NCI-H82 (cell line): ENCODE measurements at places on chromosomes 16 and 17.

- no peak for DNase-seq
These were observed 11.3 kb upstream of the MLLT6 start for GRCh38 chr17:38693700-38694329.

- DNase-seq, result no peak
These were observed 22.5 kb downstream of the OR1D5 start for GRCh38 chr17:3040882-3041281.

- DNase-seq, result no peak
These were observed 434.2 kb downstream of the SOX9 start for GRCh38 chr17:72555052-72555451.

DNA sequence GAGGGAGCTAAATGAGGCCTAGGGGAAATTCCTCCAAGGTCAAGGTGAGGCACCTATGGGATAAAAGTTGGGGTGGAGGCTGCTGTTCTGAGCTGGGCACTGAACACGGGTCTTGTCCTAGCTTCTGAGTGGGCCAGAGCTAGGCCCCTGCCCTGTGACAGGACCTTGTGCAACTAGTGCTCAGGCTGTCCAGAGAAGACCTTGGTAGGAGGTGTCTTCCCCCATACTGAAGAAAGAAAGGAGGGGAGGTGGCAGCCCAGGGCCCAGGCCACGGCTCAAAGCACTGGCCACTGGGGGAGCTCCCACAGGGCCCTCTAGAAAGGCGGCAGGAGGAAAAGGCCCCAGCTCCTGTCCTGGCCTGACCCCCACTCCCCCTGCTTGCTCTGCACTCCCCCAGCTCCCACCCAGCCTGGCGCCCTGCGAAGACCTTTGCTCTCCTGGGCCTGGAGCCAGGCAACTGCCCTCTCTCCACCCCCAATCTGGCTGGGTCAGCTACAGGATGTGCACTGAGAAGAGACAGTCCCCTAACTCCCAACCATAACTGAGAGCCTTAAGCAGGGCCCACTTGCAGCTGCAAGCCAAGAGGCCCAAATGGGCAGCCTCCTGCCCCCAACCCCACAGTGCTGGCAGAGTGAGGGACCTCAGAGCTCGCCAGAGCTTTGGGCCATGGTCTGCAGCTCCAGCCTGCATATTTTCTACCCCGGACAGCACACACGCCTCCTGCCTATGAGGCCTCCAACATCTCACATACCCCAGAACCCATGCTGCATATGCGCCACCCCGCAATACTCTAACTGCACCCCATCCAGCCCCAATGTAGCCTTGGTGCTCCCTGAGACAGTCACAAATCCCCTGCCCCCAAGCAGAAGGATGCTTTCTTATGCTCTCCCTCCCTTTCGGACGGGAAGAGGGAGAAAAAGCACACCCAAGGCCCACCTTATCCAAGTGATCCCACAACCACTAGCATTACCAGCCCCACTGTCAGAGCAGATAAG is 15.3 kb downstream of the HSD11B2 start:
- no peak for DNase-seq

GRCh38 chr16:29810699-29811169 is 1.3 kb upstream of the PRRT2 start:
- peak; percentile 62 for DNase-seq

DNA sequence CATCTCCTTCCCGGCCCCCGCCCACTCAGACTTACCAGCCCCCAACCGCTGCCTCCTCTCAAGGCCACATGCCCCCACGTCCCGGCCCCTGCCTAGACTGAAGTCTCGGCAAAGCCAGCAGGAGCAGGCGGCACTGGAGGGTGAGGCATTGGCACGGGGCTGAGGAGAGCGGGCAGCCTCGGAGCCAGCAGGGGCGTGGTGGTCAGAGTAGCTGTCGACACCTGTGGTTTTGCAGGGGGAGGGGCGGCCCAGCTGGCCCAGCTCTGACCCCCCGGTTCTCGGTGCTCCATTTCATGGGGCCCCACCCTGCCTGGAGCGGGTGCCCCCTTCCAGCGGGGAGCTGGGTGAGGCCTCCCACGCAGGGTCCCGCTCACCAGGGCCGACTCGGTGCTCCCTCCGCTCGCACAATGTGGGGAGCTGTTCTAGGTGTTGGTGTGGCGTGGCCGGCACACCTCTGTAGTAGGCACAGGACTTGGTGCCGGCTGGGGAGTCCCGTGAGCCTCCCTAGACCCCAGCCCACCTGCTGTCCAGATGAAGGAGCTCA is 4.7 kb downstream of the CDH15 start:
- DNase-seq, result no peak

DNA sequence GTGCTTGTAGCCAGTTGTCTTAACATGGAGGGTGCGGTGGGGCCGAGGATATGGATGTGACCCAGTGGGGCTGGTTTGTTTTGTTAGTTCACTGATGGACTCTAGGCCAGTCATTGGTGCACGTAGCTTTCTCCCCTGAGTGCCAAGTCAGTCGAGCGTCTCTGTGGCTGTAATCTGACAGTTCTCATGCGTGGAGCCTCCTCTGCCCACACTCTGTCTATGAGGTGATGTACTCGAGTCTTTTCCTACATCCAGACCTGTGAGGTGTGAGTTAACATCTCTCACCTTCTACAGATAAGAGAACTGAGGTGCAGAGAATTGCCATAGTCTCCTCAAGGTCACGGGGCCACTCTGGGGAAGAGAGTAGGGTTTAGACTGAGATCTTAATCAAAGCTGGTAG is 90.2 kb downstream of the MARCHF10 start:
- DNase-seq, result no peak

- DNase-seq, result no peak
These were observed 133.2 kb downstream of the CBLN1 start for GRCh38 chr16:49148410-49148809.

GRCh38 chr16:11105038-11105903 is 150.7 kb downstream of the SOCS1 start:
- DNase-seq, result peak; percentile 44

DNA sequence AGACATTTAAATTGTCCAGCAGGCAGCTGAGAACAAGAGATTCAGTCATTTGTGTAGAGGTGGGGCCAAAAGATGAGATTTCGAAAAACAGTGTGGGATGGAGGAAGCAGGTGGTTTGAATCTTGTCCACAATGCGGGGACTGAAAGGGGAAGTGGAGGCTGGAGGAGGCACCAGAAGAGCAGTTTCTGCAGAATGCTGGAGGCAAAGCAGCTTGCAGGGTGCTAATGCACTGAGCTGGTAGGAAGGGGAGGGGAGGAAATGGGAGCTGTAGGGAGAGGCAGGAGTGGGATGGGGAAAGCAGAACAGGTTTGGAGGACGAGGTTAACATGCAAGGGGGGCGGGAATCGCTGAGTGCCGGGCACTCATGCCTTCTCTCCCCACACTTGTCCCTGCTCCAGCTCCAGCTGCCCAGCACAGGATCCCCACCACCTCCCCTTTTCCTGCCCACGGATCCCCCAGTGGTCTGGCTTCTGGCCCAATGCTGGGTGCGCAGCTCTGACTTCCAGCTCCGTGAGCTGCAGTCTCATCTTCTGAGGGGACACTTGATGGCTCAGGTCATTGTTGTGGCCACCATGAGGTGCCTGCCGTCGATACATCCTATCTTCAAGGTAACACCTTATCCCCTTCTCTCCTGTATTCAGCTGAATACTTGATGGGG is 9.4 kb downstream of the C17orf100 start:
- DNase-seq, result no peak

- DNase-seq, result no peak
These were observed 28.6 kb downstream of the SMARCE1 start for GRCh38 chr17:40618754-40619625.

DNA sequence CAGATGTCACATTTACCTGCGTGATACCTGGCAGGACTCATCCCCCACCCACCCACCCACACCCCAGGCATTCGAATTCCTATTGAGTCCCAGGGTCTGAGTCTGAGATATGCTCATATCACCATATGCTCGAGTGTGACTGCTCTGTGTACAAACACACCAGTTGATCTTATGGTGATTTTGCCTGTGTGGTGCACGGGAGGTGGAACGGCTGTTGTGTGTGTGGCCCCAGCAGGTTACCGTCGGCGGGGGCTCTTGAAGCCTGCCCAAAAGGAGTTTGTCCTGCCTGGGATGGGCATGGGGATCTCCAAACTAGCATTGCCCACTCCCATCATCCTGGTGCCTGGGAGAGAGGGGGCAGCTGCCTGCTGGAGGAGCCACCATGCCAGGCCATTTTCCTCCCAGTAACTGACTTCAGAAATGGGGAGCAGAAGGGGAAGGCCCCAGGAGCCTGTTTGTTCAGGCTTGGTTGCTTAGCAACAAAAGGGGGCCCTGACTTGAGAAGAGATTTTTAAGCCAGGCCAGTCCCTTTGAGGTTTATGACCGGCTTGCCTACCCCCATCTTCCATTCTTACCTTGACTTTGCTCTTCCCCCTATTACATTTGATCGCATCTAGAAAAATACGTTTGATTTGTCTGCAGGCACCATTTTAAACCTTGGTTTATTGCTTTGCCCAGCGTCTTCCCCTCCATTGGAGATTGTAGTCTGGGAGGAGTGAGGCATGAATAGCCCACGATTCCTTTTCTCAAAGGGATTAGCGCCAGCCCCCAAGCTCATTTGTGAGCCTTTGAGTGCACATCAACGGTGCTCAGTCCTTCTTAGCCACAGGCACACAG is 217.7 kb downstream of the CCDC182 start:
- peak; percentile 97 for DNase-seq

DNA sequence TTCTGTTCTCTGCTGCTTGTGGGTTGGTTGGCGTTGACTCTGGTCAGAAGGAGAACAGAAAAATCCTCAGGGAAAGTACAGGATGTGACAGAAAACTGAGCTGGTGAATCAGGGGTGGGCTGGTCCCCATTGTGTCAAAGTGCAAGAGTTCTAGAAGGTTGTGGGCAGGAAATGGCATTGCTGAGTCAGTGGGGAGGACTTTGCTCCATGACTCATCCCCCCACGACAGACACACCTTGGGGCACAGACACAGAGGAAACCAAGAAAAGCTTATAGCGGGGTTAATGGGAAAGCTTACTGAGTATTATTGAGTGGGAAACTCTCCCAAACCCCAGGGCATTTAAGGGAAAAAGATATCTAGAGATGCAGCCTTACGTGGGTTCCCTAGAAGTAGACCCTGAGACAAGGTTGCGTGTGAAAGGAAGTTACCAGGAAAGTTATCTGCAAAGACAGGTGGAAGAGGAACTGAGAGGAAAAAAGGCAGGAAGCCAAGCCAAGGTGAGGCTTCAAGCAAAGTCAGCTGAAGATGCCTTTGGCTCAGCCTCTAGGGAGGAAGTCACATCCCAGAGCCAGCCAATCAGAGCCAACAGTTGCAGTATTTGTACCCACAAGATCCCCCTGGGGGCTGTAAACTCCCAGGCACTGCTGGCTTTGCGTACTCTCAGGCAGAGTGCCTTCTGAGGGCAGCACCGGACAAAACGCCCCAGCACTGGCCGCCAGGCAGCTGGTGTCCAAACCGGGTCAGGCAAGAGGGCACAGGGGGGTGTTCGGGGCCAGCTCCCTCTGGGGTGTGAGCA is 86.4 kb downstream of the FOXL1 start:
- no peak for DNase-seq

GRCh38 chr17:42111871-42112551 is 503 bp downstream of the DHX58 start:
- no peak for DNase-seq

DNA sequence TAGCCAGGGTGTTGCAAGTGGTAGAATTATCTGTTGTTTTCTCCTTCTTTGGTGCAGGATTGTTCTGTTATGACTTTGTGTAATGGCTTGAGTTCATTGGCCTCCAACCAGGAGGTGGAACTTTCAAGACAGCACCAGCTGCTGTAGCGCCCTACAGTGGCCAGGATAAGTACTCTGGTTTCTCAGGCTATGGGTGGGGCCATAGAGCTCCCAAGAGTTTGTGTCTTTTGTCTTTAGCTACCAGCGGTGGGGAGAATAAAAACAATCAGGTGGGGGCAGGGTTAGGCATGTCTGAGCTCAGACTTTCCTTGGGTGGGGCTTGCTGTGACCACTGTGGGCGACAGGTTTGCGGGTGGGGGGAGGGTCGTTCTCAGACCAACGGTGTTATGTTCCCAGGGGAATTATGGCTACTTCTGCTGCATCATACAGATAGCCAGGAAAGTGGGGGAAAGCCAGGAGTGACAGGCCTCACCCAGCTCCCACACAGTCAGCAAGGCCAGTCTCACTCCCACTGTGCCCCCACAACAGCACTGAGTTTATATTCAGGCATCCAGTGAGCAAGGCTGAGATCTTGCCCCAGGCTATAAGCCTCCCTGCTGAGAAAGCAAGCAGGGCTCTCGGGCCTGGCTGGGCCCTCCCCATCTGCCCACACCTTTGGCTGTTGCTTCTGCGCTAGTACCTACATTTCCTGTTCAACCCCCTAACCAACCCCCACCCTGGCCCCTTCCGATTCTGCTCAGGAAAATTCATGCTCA is 15.4 kb downstream of the ABCA10 start:
- no peak for DNase-seq

DNA sequence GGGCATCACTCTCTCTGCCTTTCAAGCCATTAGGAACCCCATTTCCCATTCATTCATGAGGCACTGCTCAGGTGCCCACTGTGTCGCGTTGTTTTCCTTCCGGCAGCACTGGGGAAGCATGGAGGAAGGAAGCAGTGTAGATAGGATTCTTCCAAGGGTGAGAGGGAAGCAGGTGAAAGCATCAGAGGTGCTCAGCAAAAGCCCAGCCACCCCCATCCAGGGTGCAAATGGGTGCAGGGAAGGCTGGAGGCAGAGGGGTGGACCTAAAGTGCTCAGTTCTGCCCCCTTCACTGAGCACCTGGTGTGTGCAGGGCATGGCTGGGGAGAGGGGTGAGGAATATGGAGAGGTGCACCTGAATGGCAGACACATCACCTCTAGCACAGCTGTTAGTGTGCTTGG is 3.4 kb upstream of the NXPH3 start:
- DNase-seq, result no peak

- DNase-seq, result peak; percentile 97
These were observed 138.8 kb upstream of the CRHR1 start for GRCh38 chr17:45645330-45645729.

DNA sequence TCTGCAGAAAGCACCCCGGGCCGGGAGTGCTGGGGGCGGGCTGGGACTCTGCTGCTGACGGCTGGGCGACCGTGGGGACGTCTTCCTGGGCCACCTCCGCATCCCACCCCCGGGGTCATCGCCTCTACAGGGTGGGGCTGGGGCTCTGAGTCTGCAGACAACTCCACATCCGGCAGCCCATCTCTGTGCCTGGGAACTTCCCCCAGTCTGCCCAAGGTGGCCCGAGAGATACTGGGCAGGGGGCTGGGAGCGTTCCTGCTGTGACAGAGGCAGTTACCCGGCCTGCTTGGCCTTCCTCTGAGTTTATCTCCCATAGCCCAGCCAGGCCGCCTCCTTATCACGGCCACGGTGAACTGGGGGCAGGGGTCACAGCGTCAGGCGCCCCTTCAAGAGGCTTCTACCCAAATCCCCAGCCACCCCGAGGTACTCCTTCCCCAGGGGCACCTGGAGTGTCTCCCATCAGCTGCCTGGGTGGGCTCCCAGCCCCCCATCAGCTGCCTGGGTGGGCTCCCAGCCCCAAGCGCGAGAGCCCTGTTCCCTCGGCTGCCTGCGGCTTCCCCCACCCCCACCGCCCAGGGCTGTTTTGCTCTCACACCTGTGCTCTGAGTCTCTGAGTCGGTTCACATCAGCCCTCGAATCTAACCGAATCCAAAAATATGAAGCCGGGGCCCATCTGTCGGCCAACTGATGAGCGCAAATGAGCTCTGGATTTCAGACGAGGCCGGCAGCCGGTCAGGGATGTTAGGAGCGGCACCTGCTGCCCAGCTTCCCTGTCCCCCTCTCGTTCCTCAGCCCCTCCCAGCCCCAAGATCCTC is 15.6 kb upstream of the CBFA2T3 start:
- peak; percentile 88 for DNase-seq

GRCh38 chr17:43463241-43463640 is 20.5 kb upstream of the DHX8 start:
- no peak for DNase-seq

- DNase-seq, result no peak
These were observed 48.7 kb downstream of the CCDC42 start for GRCh38 chr17:8695916-8696415.

GRCh38 chr16:74463888-74464287 is 42.6 kb upstream of the CLEC18B start:
- no peak for DNase-seq
